ENCODE measurements at places on chromosomes 7 and 10.

DNA sequence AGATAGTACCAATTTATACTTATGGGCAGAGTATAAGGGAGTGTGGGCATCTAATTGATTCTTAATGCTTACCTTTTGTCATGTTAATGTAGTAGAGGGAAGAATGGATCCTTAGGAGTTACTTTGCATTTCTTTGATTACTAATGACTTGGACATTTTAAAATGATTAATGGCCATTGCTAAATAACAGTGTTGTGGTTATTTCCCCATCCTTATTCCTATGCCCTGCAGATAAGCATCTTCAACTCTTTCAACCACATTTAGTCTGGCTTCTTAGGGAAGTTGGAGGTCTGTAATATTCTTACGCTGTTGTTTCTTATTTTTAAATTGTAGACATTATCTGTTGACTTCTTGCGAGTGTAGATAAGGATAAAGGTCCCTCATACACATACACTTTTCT, 37.2 kb downstream of the KAT6B start:
- no peak for DNase-seq

DNA sequence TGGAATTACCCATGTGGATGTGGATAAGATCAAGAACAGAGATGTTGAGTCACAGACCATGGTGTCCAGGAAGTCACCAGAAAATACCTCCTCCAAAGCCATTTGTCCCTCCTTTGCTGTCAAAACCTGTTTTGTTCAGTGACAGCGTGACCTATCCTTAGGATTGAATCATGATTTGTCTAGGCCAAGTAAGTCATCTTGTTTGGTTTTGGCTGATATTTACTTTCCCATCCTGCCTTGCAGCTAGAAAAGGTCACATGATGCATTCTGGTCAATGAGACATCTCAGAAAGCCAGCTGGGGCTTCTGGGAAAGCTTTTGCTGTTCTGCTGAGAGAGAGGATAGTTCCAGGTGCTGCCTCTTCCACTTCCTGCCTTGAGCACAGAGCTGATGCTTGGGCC, 225.3 kb upstream of the ZMIZ1 start:
- DNase-seq, result no peak

DNA sequence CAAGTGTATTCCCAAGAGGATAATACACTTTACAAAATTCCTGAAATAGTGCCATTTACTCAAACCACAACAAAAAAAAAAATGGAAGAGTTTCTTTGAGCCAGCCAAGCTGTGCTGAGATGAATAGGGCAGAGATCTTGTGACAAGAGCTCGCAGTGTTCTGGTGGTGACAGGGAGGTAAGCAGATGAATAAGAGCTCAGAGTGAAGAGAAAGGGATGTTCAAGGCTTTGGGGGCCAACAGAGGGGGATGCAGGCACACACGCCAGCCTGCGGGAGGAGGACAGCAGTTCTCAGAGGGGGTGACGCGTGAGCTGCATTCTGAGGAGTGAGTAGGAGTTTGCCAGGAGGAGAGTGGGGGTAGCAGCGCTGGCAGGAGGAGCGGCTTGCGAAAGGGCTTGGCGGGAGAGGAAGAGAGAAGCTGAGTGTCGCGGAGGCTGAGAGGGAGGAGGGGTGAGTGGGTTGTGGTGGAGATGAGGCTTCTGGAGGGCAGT, 194.4 kb upstream of the IMMP2L start:
- DNase-seq, result no peak

GRCh38 chr7:840001-840600, 7.8 kb downstream of the SUN1 start:
- DNase-seq, result no peak
